CD4-positive, alpha-beta T cell treated with Interleukin-4 for 1 hour (primary cell): ENCODE measurements at places on chromosomes 5 and 9.

- DNase-seq, result no peak
Measured at GRCh38 chr5:128237546-128237945, 154.0 kb downstream of the SLC12A2 start.

- no peak for DNase-seq
Measured at GRCh38 chr9:136105398-136106135, 10.5 kb upstream of the NACC2 start.

- no peak for DNase-seq
Measured at GRCh38 chr5:159448841-159449407, 118.6 kb upstream of the IL12B start.

GRCh38 chr5:112386766-112387165, 32.3 kb downstream of the EPB41L4A start:
- no peak for DNase-seq

DNA sequence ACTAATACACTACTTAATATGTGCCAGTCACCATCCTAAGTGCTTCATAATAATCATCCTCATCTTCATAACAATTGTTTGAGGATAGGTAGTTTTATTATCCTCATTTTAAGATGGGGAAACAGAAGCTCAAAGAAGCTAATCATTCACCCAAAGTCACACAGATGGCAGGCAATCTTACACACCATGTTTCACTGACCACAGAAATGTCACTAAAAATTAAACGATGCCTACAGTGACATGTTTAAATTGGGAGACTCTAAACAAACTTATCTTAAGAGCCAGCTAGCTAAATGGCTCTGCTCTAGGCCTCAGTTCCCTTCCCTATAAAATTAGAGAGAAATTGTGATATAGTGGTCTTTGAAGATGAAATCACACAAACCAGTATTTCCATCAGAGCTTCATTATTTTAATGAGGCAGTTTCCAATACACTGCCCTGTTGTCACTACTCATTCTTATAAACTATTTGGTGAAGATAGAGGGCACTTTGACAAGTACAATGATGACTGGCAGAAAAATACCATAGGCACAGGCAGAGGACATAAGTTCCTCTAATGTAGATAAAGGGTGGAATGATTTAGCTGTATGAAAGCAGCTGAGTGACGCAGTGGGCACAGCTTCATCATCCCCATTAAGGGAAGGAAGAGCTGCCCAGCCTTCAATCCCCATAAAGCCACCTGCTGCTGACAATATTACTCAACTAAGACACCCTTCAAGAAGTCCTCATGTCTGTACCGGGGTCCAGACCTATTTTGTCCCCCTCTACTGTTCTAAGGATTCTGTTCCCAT, 224.1 kb downstream of the ACTL7B start:
- no peak for DNase-seq

- no peak for DNase-seq
Measured at GRCh38 chr5:112485934-112486355, 66.9 kb upstream of the EPB41L4A start.

DNA sequence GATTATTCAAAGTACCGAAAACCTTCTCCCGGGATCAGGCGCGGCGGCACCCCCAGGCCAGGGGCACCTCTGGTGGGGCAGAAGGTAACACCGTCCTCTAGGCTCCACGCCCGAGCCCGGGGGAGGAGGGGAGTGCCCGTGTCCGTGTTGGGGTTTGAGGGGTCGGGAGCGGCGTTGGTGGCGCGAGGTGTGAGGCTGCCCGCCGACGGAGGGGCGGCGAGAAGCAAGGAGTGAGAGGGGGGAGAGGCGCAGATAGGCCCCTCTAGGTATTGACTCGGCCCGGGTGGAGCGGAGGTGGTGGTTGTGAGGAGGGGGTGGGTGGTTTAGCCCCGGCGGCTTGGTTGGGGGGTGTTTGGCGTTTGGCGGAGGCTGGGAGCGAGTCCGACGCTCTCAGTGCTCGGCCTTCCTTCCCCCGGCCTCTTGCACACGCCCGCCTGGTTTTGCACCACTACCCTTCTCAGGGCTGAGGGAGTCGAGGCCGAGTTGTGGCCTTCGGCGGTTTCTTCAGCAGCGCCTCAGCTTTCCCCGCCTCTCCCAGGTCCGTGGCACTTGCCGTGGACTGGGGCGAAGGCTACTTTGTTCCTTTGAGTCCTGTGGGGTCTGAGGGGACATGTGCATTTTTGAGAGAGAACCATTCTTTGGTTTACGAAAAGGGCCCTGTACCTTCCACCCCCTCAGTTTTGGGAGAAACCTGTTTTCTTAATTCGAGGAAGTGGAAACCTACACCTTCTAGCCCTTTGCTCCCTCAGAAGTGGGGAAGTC, 450 bp downstream of the GPBP1 start:
- DNase-seq, result peak; percentile 50

DNA sequence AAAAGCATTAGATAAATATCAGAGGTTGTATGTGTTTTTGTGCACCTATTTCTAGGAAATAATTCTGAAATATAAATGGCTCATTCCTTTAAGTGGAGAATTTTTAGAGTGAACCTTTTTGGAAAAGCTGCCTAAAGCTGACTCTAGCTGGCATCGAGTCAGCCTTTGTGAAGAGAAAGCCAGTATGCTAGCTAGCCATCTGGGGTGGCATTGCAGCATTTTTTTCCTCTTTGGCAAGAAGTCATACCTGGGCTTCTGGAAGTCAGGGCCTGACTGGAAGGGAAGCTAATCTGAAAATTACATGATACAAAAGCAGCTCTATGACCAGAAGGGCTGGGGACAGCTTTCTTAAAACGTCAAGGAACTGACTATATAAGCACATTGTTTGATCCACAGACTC, 19.7 kb downstream of the ANP32B start:
- DNase-seq, result no peak

- DNase-seq, result no peak
Measured at GRCh38 chr5:54727874-54728587, 210.5 kb downstream of the SNX18 start.

GRCh38 chr5:176425138-176425537, 8.8 kb upstream of the CLTB start:
- DNase-seq, result no peak

DNA sequence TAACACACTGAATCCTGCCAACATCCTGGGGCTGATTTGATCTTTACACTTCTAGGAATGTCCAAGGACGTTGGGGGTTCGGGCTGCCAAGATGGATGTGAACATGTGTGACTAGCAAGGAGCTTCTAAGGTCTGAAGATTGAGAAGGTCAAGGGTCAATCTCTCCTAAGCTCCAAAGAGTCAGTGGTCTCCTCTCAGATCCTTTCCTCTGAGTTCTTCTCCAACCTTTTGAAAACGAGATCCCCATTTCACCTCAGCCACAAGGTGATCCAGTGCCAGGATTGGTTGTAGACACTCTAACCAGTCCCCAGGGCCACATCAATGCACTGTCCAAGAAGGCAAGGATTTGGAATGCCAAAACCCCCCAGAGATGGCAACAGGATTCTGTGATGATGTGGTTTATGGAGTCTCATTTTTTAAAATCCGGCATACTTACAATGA, 266.8 kb downstream of the NDUFS4 start:
- DNase-seq, result no peak

- no peak for DNase-seq
Measured at GRCh38 chr5:14213813-14214585, 70.9 kb downstream of the TRIO start.
